Activated CD4-positive, alpha-beta T cell treated with anti-CD3 and anti-CD28 coated beads, Interleukin-2, amount 50 U/mL, for 4 hours (primary cell): ENCODE measurements at places on chromosomes 13 and 19.

- no peak for DNase-seq
Measured at GRCh38 chr13:113857531-113858195, 6.2 kb downstream of the GAS6 start.

DNA sequence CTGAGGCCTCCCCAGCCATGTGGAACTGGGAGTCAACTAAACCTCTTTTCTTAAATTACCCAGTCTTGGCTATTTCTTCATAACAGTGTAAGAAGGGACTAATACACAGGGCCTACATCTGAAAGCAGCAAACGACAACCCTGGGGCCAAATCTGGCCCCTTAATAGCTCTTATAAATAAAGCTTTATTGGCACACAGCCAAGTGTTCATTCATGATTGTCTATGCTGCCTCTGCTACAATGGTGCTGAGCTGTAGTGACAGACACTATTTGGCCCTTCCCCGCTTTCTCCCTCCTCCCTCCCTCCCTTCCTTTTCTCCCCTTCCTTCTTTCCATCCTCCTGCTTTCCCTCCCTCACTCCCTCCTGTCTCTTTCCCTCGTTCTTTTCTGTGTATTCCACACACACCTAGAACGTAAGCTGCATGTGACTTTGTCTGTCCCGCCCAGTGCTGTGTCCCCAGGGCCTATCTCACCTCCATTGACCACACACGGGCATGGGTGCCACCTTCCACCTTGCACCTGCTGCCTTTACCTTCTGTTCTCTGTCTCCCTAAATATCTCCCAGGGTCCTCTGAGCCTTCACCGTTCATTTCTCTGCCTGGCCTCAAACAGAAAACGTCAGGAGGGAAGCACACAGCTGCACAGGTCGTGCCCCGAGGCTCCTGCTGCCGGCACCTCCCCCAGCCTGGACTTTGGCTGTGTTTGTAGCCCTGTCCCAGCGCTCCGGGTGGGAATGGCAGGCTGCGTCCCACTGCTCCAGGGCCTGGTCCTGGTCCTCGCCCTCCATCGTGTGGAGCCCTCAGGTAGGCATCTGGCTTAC lies at the start of gene PROZ:
PROZ (plus strand) TSS at position 720 of the 819 bp plus-strand sequence; CDS start at position 733, 13 bp downstream.
- no peak for DNase-seq

DNA sequence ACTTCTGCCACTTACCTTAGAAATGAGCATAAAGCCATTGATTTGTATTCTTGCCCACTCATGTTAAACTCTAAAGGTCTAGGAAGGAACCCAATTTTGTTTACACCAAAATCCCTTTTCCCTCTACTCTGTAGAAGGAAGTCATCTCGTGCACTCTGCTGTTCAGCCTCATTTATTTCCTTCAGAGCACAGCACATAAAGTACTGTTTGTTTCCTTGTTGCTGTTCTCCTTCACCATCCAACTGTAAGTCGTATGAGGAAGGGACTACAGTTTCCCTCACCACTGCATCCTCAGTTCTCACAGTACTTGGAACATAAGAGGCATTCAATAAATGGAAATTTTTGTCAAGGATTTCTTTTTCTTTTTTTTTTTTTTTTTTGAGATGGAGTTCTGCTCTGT lies 24.6 kb downstream of the CDADC1 start:
- DNase-seq: no peak

DNA sequence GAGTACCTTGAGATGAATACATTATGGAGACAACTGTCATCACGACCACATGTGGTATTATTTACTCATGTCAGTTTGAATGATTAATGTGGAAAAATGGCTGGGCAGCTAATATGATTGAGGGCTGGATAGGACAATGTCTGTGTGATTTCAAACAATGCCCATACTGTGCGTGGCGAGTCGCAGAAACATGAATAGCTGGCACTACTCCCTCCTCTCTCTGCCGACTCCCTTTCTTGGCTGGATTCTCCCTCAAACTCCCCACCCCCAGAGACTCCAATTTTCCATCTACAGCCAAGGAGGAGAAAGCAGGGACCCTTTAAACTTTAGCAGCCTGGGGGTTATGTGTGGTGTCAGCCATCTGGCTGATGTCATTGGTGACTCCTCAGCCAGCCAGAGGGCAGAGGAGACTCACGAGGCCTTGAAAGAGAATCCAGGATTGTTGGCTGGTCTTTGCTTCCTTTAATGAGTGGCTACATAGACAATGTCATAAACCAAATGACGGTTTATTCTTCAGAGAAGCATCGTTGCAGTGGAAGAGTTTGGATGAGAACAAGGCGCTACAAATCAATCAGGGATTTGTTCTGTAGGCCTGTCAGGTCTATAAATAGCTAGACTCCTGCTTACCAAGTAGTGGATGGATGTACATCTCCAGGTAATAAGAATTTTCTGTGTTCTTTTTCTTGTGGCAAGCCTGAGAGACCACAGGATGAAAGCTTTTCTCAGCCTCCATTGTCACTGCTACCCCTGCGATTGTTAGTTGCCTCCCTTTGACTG lies 165.6 kb downstream of the DLEU7 start:
- no peak for DNase-seq

- DNase-seq: no peak
Measured at GRCh38 chr13:111289251-111289650, 31.2 kb upstream of the TEX29 start.

- DNase-seq: no peak
Measured at GRCh38 chr13:107251341-107251740, 683.4 kb upstream of the ARGLU1 start.

- no peak for DNase-seq
Measured at GRCh38 chr19:54030895-54031586, 32.7 kb downstream of the VSTM1 start.

GRCh38 chr19:16376649-16377048 lies 52.0 kb downstream of the KLF2 start:
- no peak for DNase-seq

DNA sequence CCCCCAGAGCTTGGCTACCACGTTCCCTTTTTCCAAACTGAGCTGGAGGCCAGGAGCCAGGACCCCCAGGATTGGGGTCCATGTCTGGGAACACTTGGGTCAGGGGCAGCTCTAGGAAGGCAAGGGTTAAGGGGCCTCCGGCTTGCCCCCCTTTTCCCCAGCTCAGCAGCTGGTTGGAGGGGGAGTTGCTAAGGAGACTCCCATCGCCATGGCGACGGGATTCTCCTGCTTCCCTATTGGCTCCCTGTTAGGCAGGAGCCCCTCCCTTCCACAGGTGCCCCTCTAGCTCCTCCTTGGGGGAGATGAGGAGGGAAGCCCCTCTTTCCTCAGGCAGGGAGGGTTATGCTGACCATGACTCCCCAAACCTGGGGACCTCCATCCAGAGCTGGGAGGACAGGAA lies 33.9 kb downstream of the PDE4A start:
- DNase-seq: no peak

GRCh38 chr19:13033244-13033643 lies 38.0 kb downstream of the NFIX start:
- DNase-seq: no peak

DNA sequence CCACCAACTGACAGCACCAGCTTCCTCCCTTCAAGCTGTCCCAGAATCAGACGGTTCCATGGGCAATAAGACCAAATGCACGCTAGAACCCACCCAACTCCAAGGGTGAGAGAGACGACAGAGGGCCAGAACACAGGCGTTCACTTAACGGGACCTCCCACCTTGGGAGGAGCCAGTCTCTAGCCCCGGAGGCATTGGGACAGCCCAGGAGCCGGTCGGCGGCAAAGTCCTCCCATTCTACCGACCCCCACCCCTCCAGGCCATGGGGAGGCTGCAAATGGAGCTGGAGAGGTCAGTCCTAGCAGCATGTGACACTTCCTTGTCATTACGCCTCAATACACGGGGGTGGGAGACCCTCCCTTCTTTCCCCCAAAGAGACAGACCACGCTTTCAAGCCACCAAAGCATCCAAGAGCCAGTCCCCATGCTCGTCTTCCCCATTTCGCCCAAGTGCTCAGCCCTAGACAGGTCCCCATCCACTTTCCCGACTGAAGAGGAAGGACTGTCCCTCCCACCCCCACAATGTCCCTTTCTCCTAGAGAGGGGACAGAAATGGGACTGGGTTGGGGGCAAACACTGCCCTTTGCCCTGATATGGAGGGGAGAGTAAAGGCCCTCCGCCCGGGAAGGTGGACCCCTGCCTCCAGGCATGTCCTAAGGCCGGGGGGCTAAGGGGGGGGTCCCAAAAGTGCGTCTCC lies 964 bp downstream of the KHSRP start:
- no peak for DNase-seq

DNA sequence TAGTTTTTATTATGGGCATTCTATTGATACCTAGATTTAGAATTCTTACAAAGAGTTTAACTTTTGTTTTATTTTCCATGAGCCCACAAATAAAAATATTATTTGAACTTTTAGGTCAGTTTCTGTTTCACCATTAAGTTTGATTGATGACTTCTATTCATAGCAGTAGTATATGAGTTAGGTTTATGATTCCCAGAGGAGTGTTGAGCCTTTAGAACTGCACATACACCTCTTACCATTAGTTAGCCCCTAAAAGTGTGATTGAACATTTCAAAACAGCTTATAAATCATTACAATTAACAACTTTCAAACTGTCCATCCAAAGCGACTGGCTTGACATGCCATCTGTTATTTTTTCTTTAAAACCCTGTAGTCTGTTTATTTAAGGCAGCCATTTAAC lies 19.0 kb upstream of the PCDH17 start:
- no peak for DNase-seq

DNA sequence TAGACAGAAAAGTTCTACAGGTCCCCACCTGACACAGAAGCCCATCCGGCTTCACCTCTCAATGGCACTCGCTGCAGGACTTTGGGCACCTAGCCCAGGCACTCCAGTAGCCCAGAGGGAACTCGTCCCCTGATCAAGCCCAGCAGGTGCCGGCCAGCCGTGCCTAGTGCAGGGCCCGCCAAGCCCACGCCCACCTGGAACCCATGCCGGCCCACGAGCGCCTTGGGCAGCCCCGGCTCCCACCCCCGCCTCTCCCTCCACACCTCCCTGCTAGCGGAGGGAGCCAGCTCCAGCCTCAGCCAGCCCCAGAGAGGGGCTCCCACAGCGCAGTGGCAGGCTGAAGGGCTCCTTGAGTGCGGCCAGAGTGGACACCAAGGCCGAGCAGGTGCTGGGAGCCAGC lies 268.8 kb downstream of the SLITRK1 start:
- no peak for DNase-seq

DNA sequence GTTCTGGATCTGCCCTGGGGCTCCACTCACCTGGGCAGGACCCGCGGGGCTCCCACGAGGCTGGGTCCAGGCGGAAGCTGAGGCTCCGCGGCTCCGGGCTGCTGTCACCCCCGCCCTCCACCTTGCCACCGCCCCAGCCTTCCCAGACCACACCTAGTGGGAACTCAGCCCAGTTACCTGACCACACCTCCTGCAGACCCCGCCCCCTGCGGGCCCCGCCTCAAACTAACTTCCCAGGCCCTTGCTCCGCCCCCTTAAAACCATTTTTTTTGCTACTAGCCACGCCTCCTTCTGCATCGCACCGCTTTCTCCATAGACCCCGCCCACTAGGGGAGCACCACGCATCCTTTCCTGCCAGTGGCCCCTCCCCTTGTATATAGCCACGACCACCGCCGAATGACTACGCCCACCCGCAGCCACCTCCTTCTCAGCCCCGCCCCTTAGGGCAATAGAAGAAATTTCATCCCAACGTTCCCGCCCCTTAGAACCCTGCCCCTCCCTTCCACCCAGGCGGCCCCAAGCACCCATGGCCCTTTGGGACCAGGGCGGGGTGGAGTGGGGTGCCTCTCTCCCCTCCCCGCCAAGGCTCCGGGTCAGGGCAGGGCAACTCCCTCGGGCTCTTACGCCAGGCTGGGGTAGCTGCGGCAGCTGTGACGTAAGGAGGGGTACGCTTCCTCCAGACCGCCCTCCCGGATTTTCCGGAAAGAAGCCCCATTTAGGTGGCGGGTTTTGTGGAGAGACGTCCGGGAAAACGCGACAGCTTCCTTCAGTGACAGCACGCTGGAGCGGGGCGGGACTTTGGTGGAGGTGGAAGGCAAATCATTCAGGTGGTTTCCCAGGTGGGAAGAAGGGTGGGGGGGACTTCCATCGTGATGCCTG lies at the start of gene SH2D3A:
SH2D3A (minus strand) TSS at position 79 of the 879 bp plus-strand sequence. CDS start 3,687 bp downstream, outside the sequence.
- peak; percentile 95 for DNase-seq

GRCh38 chr19:16599655-16600346 lies 27.6 kb upstream of the SLC35E1 start:
- DNase-seq: no peak

DNA sequence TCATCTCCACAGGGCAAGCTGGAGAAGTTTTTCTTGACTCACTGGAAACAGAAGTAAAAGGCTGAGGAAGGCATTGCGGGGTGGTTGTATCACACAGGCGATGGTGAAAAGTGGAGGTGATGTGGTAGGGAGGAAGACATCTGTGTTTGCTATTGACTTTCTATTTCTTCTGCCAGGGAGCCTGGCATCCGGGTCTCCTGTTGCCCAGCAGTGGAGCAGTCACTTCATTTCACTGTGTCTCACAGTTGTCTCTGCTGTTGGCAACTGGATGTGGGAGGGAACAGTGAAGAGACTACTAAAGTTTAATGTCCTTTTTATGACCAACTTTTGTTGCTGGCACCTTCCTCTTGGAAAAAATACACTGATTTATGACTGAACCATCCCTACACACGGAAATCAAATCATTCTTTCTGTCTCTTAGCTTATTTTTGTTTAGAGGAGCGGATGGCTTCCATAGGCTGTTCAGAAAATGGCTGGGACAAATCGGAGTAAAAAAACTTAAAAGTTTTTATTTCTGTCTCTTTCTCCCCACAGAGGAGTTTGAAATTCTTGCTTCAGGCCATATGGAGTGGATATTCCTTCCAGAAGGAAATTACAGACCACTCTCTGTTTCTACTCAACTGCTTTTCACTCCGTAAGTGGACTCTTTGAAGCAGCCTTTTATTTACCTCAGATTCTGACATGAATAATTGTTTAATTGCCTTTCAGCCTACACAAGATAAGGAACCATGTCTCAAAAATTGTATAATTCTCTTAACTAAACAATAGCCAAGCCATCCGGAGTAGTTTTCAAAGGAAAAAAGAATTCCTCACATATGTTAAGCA lies 23.8 kb upstream of the MEDAG start:
- no peak for DNase-seq

DNA sequence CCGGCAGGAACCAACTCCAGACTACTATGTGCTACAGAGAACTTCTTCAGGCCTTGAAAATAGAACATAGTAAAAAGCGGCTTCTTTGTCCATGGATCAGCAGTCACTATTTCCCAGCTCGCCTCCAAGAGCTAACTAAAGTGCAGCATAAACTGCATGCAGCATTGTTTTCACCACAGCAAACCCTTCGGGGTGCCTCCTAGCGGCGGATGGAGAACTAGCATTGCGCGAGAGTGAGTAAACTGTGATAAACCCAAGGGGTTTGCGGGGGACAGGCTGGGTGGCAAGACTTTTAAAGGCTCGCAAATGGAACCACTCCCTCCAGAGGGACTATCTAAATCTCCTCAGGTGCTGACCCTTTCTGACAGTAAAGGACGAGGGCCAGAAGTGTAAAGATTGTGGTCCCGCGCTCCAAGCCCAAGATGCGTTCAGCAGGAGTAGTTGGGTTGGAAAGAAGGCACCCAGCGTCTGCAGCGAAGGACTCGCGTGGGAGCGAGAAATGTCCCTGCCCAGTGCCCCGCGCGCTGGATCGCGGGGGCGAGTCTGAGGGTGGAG lies 21.5 kb upstream of the SGCG start:
- DNase-seq: no peak

GRCh38 chr19:42606660-42607351 lies 12.1 kb upstream of the CEACAM8 start:
- peak; percentile 16 for DNase-seq

GRCh38 chr13:44104969-44105368 lies 225.3 kb downstream of the LACC1 start:
- DNase-seq: no peak

- DNase-seq: no peak
Measured at GRCh38 chr19:6210091-6210490, 69.7 kb downstream of the MLLT1 start.

GRCh38 chr19:6528544-6529121 lies 2.2 kb upstream of the TNFSF9 start:
- DNase-seq: no peak
